ENCODE measurements at places on chromosomes 3 and 15.

DNA sequence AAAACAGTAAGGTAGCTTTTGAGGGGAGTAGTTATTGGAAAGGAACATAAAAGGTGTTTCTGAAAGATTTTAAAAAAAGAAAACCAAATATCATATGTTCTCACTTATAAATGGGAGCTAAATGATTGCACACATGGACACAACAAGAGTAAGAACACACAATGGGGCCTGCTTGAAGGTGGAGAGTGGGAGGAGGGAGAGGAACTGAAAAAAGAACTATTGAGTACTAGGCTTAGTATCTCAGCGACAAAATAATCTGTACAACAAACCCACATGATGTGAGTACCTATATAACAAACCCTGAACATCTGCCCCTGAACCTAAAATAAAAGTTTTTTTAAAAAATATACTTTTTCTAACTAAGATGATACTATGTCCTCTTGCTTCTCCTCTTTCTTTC lies 138.3 kb downstream of the CGGBP1 start:
- DNase-seq = no peak

DNA sequence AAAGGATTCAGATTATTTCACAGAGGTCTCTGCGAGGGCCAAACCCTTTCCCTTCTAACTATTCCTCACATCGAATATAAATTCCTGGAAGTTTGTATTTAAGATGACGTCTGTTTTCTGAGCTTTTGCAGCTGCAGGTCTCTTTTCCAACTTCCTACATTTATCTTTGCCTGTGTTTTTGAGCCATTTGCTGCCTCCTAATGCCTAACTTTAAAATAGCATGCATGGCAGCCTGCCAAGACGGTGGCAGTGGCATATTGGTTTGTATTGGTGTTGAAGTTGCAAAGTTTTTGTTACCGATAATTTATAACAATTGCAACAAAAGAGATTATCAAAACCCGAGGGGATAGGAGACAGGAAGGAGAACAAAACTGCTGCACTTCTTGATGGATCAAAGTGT lies 187.1 kb upstream of the DNAJC19 start:
- peak; percentile 19 for DNase-seq

DNA sequence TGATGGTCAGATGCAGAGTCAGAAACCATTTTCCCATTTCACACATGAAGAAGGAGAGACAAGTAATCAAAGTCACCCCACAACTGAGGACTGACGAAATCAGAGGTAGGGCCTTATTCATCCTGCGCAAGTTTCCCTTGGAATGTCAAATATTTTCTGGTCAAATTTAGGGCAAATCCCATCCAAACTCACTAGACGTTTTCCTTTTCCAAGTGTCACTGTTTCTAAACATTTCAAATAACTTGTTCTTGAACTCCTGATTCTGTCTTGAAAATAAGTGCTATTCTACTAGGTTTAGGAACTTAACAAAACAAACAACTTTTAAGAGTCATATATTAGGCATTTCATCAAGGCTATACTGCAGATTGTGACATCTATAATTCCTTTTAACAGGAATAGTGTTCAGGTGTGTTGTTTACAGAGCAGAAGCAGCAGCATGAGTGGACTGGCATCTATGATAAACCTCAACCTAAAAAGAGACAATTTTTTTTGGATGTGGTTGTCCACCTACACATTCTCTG lies 40.7 kb downstream of the SUMF1 start:
- DNase-seq = no peak

DNA sequence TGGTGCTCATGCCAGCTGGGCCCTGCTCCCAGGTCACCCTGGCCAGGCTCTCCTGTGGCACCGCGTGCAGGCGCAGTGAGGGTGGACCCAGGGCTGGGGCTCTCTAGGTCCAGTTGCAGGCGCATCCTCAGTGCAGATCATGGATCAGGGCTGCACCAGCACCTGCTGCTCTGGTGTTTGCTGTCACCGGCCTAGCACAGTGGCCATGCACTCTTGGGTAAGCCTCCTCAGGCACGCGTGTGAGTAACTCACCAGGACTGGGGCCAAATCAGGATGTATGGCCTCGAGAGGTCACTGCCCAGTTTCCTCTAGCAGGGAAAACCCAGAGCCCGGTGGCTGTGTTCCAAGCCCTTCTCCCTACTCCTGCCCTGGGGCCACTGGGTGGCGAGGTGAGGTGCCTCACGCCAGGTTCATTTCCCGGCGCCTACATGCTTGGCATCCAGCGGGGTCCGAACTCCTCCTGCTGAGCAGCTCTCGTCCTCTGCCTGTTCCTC lies 45.5 kb upstream of the SLC41A3 start:
- no peak for DNase-seq

DNA sequence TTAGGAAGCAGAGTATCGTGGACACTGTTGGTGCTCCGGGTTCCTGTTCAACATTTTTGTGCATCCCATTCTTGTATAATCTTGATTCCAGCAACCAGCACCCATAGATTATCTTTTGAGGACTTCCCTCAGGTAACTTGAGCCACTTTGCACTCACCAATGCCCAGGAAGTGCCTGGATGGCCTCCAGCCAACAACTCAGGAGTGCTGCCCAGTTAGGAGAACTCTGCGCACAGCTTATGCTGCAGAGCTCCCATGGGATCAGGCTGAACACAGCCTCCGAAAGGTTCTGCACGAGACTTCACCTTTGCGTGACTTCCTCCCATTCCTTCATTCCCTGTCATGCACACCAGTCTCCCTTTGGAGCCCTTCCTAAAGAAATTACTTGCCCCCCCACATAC lies 64.3 kb upstream of the LRRN1 start:
- no peak for DNase-seq

GRCh38 chr15:52104532-52105004 lies 8.0 kb downstream of the BCL2L10 start:
- DNase-seq = no peak

- DNase-seq = no peak
Measured at GRCh38 chr3:48410205-48411040, 19.5 kb downstream of the PLXNB1 start.

GRCh38 chr3:132283916-132284405 lies 33.2 kb upstream of the ACP3 start:
- DNase-seq = no peak

- no peak for DNase-seq
Measured at GRCh38 chr3:155053756-155054155, 26.4 kb upstream of the MME start.

DNA sequence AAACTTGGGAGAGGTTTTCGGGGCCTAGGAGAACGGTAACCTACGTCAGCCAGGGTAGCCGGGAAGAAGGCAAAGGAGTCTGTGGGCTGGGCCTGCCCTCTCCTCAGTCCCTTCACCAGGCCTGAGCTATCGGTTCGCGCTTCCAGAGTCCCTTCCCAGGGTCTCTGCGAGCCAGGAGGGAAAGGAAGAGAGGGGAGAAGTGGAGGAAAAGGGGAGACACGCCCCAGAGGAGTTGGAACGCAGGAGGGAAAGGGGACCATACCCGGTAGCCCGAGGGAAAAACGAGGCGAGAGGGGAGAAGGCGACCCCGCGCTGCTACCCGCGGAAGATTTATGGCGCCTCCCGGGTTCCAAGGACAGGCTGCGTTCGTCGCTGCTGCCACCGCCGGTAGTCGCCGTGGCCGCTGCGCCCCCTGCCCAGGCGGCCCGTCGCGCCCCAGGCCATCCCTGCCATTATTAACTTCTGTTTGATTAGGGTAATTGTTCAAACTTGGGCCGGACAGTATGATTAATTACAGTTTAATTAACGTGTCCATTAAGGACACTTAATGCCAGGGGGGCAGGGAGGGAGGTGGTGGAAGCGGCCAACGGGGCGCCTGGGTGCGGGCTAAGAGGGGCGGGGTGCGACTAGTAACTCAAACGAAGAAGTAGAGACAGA lies 3.4 kb upstream of the SKOR1 start:
- DNase-seq = no peak

GRCh38 chr3:4060064-4060463 lies 243.1 kb upstream of the SETMAR start:
- DNase-seq = no peak

DNA sequence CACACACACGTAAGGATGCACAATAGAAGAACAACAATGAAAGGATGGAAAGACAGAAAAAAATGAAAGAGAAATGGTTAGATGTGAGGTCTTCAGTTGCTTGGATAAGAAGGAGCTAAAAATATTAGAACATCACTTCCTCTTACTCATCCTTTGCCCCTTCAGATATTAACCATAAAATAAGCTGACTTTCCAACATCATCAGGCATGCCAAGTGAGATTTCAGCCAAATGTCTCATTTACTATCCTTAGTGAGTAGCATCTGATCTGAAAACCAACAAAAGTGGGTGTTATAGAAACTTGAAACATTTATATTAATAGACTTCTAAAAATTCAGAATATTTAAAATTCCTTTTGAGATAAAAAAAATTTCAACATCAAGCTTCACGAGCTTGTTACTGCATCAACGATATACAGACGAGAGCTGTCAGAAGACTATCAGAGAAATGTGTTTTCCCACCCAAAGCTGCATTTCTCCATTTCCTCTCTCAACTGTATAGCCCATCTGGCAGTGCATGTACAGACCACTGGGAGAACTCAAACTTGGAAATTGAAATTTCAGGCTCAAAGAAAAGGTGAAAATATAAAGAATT lies 25.4 kb upstream of the LSAMP start:
- no peak for DNase-seq

Measured in activated T-cell treated with anti-CD3 and anti-CD28 coated beads for 24 hours (primary cell).